ENCODE measurements at places on chromosomes 1 and 21.

GRCh38 chr1:33301273-33301984, 19.5 kb downstream of the A3GALT2 start:
- peak; percentile 29 for DNase-seq

DNA sequence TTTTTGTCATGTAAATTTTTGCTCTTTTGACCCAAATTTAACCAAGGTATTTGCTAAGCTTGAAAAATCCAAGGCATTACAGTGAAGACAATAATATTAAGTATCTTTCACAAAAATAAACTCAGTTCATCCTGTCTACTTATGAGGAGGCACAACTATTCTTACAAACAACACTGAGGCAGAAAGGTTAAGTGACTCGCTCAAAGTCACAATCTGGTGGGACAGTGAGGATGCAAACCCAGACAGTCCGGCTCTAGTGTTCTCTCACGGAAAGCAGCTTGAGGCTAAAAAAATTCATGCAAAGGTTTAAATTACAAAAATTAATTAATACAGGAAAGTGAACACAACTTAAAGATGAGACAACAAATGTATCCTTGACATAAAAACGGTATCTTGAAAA, 125.3 kb downstream of the SIPA1L2 start:
- no peak for DNase-seq

- DNase-seq: no peak
These were observed 133.1 kb downstream of the SMYD3 start for GRCh38 chr1:246373828-246374569.

- DNase-seq: no peak
These were observed 5.4 kb upstream of the GJA8 start for GRCh38 chr1:147897029-147897752.

- DNase-seq: no peak
These were observed 40.2 kb downstream of the GPR161 start for GRCh38 chr1:168096296-168097165.

GRCh38 chr1:51922040-51922439, 43.5 kb upstream of the NRDC start:
- no peak for DNase-seq

GRCh38 chr1:217495249-217495648, 135.6 kb downstream of the GPATCH2 start:
- DNase-seq: no peak

- DNase-seq: no peak
These were observed 86.9 kb downstream of the ADARB1 start for GRCh38 chr21:45161038-45161945.

- DNase-seq: no peak
These were observed 60.9 kb downstream of the AK5 start for GRCh38 chr1:77342745-77343144.

- DNase-seq: no peak
These were observed 3.4 kb downstream of the PLXNA2 start for GRCh38 chr1:208240662-208241355.

DNA sequence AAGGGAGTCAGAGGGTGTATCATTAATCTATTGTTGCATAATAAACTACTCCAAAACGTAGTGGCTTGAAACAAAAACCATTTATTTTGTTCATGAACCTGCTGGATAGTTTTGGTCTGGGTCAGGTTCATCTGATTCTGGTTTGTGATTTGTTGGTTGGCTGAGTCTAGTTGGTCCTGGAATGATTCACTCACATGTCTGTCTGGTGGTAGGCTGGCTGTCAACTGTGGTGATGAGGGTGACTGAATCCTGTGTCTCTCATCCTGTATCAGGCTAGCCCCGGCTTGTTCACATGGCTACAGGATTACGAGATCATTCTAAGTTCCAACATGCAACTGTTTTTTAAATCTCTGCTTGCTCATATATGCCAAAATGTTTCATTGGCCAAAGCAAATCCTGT, 22.5 kb upstream of the SIKE1 start:
- DNase-seq: no peak

DNA sequence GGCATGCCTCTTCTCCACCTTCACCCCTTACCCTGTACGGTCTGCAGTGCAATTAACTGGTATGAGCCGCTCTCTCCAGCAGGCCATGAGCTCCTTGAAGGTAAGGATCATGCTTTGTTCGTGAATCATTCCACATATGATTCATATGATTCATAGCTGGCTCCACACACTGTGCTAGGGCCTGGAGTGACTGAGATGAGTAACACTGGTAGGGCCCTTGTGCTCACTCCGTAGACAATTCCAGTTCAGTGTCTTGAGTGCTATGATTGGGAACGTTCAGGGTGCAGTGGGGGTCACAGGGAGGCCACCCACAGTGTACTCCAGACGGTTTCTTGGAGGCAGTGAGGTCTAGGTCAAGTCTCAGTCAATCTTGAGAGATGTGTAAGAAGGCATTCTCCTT, 239.8 kb downstream of the LMX1A start:
- no peak for DNase-seq

- DNase-seq: no peak
These were observed 105.1 kb downstream of the BARHL2 start for GRCh38 chr1:90612033-90612432.

DNA sequence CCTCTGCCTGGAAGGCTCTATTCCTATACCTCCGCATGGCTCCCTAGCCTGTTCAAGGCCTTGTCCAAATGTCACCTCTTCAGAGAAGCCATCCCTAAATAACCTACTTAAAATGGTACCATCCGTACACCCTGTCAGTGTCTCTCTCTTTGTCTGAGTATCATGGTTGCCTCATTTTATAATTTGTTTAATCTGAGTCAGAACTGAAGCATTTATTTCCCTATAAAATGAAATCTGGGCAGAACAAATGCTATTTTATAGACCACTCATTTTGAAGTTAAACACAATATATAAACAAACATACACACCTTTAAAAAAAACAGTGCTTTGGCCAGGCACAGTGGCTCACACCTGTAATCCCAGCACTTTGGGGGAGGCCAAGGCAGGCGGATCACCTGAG, 30.2 kb downstream of the RERE start:
- no peak for DNase-seq

DNA sequence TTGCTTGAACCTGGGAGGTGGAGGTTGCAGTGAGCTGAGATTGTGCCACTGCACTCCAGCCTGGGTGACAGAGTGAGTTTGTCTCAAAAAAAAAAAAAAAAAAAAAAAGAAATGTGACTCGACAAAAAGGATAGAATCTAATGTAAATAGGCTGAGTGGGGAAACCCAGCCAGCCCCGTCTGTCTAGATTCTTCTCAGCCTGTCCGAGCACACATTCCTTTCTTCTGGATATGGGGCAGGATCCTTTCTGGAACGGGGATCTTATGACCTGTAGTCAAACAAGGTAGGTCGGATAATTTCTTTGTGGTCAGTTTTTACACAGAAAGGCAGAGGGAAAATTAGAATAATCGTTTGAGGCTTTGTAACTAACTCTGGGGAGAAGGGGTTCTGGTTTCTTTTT, 74.1 kb downstream of the C21orf91 start:
- DNase-seq: no peak
